Lung (tissue), 17 donors: ENCODE measurements at places on chromosomes 7 and 10. TPM values are rescaled to one million over a fixed set of nuclear protein-coding genes. Genes with fewer than 3 reads are reported as not detected.

DNA sequence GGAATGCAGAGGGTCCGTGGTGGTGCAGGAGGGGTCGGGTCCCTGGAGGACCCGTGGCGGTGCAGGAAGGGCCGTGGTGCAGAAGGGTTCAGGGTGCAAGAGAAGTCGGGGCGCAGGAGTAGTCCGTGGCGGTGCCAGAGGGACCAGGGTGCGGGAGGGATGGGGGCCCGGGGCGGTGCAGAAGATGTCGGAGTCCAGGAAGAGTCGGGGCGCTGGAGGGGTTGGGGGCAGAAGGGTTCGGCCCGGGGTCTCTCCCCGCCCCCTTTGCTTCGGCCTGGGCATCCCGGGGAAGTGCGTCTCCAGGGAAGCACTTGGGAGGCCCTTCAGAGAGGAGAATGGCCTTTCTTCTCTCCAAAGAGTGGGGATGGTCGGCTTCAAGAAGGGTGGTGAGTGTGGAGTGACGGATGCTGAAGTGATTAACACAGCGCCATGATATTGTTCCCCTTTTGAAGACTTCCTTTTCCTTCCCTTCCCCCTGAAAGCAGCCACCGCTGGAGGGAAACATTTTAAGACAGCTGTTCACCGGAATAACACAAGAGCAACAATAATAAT is 997 bp downstream of the WDR37 start:
- peak overlapping the region; percentile 97 for H3K27ac ChIP-seq
- peak overlapping the region; percentile 100 for H3K4me3 ChIP-seq
- peaks cover 7% of the 10 kb centered on the region for H3K4me1 ChIP-seq
- H3K27me3 ChIP-seq = no peaks in the 10 kb centered on the region
- peak; percentile 28 for DNase-seq

DNA sequence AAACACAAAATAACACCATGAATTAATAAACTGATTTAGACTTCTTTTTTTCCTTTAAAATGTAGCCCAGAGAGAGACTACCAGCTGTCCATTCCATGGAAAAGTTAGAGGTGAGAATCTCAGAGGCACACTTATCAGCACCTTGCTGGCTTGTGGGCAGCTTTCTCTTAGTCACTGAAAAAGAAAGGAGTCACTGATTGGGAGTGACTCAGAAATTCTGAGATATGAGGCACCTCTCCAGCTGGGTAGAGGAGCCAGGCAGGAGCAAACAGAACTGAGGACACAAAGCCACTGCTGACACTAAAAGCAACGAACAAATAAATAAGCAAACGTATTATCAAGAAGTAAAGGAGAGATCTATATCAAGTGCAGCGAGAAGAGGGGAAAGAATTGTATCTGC is 310.6 kb downstream of the PARD3 start:
- no peaks in the 10 kb centered on the region for H3K27me3 ChIP-seq
- no peak for DNase-seq
- no peaks in the 10 kb centered on the region for H3K36me3 ChIP-seq

Gene PNLIP
- total RNA-seq = 2.9 TPM

Gene EFCAB10
- total RNA-seq = 23.2 TPM

DNA sequence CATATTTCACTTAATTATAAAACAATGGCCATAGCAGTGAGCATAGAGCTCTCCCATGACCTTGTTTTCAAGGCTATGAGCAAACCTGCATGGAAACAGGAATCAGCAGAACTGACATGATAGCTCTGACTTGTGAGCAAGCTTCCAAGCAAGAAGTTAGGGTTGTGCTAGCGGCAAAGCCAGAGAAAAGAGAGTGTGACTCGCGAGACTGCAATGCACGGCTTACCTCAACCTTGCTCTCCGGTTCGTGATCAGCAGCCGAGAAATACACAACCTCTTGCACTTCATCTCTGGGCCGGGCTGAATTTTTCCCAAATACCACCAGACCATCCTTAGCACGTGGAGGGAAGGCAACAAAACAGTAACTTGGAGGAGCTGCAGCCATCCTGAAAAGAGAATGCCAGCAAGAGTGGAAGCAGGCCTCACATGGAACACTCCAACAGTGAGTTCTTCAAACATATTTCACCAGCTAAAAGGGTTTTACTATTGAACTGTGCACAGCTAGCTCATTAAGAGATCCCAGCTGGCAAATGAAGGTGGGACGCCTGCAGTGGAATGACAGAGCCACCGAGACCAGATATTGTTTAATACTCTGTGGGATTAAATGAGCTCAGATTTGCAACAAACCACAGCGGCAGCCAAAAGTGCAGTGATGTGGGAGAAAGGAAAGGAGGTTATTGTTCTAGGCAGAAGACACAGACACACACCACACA is 20.8 kb downstream of the SCRN1 start:
- no peak overlapping the region for H3K4me3 ChIP-seq
- DNase-seq = no peak
- H3K27ac ChIP-seq = no peak overlapping the region
- H3K36me3 ChIP-seq = peaks cover 7% of the 10 kb centered on the region
- H3K27me3 ChIP-seq = no peaks in the 10 kb centered on the region

DNA sequence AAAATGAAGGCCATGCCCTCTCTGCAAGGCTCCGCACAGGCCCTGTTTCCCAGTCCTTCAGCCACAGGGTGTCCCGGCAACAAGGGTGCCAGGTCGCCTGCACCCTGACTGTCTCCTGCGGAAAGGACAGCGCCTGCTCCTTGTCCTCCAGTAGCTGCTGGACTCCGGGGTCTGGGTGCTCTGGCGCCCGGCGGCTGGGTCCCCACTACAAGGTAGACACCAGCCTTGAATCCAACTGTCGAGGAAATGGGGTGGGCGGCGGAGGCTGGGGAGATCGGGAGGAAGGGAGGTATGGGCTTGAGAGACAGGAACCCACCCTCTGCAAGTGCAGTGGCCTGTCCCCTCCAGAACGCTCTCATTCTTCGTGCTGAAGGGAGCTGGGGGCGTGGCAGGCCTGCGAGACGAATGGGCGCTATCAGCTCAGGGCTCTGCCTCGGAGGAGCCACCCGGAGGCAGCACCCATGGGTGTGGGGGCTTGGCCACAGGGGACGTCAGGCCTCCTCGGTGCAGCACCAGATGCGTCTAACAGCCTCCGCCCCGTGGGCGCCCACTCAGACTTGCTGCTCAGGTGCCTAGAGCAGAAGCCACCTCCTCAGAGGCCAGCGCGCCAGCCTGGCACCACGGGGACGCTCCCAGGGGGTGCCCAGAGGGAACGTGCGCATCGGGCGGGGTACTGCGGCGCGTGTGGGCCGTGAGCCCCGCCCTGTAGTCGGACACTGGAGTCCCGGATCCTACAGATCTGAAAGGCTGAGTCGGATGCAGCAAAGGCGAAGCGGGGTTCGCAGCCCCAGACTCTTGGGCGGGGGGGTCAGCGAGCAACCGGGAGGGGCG is 15.6 kb downstream of the ADAM8 start:
- H3K36me3 ChIP-seq = no peaks in the 10 kb centered on the region
- peak overlapping the region; percentile 58 for H3K4me3 ChIP-seq
- peaks cover 2% of the 10 kb centered on the region for H3K4me1 ChIP-seq
- no peaks in the 10 kb centered on the region for H3K27me3 ChIP-seq
- DNase-seq = peak; percentile 56

Gene NUDCD3
- 78.0 TPM for total RNA-seq

- H3K4me1 ChIP-seq = no peaks in the 10 kb centered on the region
- H3K27ac ChIP-seq = peak overlapping the region; percentile 37
- H3K36me3 ChIP-seq = no peaks in the 10 kb centered on the region
- no peak overlapping the region for H3K4me3 ChIP-seq
These were observed 16.6 kb upstream of the CAMK1D start for GRCh38 chr10:12332572-12333379.

- H3K4me3 ChIP-seq = no peak overlapping the region
- H3K36me3 ChIP-seq = no peaks in the 10 kb centered on the region
- H3K27me3 ChIP-seq = no peaks in the 10 kb centered on the region
- DNase-seq = peak; percentile 71
- H3K27ac ChIP-seq = no peak overlapping the region
- no peaks in the 10 kb centered on the region for H3K4me1 ChIP-seq
These were observed 363.9 kb downstream of the MALRD1 start for GRCh38 chr10:19412531-19412930.

- DNase-seq = no peak
- no peaks in the 10 kb centered on the region for H3K4me1 ChIP-seq
- H3K4me3 ChIP-seq = no peak overlapping the region
- H3K36me3 ChIP-seq = no peaks in the 10 kb centered on the region
These were observed 161.3 kb upstream of the SHH start for GRCh38 chr7:155973451-155973997.

- no peaks in the 10 kb centered on the region for H3K36me3 ChIP-seq
- H3K27me3 ChIP-seq = no peaks in the 10 kb centered on the region
- H3K4me3 ChIP-seq = no peak overlapping the region
- H3K4me1 ChIP-seq = peaks cover 5% of the 10 kb centered on the region
These were observed 621 bp upstream of the FAM13C start for GRCh38 chr10:59362959-59363381.

Gene SLC18A2
- total RNA-seq = 0.71 TPM

DNA sequence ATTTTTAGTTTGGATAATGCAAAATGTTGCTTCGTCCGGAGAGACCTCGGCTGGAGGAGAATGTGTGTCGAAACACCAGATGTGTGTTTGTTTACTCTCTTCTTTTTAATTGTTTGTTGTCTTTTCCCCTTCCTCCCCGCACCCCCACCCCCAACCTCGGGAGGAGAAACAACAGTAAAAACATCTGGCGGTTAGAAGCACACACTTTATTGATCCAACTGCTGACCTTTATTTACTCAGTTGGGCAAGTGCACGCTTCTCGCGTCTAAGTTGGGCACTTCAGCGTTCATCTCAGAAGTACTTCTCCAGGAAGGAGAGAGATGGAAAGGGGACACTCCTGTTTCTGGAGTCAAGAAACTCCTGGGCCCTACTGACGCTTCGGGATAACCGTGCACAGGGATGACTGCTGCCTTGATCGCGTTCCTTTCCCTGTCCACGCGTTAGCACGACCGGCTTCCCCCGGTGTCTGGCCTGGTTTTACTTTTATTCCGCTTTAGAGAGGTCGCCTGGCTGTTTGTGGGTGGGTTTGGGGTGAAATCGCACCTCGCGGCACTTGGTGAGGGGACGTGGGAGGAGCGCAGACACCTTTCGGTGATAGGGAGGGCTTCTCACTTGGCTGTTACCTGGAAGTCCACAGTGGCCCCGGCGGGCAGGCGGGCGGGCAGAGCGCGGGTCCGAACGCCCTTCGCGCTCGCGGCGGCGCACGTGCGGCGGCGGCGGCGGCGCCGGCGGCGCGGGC is 168.3 kb upstream of the PPP1R3A start:
- peak; percentile 70 for DNase-seq
- peak overlapping the region; percentile 88 for H3K27ac ChIP-seq
- no peaks in the 10 kb centered on the region for H3K36me3 ChIP-seq
- H3K27me3 ChIP-seq = no peaks in the 10 kb centered on the region

GRCh38 chr10:5442990-5443370 is 30.6 kb downstream of the NET1 start:
- H3K36me3 ChIP-seq = no peaks in the 10 kb centered on the region
- H3K27ac ChIP-seq = no peak overlapping the region
- no peak overlapping the region for H3K4me3 ChIP-seq
- H3K4me1 ChIP-seq = peaks cover 9% of the 10 kb centered on the region

DNA sequence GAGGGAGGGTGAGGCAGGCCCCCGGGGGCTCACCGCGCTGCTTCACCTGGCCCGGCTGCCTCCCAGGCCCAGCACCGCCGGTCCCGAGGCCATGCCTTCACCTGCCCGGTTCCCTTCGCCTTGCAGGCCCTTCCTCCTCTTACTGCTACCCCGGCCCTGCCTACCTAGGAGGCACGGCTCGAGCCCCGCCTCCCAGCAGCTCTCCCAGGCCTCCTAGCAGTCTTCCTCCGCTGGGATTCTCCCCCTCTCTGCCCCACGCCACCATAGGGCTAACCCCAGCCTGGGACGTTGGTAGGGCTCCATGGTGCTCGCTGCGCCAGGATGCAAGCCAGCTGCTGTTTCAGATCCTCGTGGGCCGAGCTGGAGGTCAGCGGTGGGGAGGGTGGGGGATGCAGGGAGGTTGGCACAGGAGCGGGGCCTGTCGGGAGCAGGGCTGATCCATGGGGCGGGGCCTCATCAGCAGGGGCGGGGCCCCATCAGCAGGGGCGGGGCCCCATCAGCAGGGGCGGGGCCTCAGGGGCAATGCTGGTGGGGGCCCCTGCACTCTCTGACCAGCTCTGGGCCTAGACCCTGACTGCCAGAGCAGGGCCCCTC is 63.3 kb downstream of the RASGEF1A start:
- peaks cover 3% of the 10 kb centered on the region for H3K4me1 ChIP-seq
- no peak overlapping the region for H3K27ac ChIP-seq
- H3K36me3 ChIP-seq = no peaks in the 10 kb centered on the region
- peak; percentile 23 for DNase-seq

GRCh38 chr7:22430457-22430856 is 69.5 kb downstream of the STEAP1B start:
- no peaks in the 10 kb centered on the region for H3K27me3 ChIP-seq
- H3K36me3 ChIP-seq = no peaks in the 10 kb centered on the region
- no peaks in the 10 kb centered on the region for H3K4me1 ChIP-seq
- H3K27ac ChIP-seq = no peak overlapping the region

Gene LIPJ
- not detected for total RNA-seq

DNA sequence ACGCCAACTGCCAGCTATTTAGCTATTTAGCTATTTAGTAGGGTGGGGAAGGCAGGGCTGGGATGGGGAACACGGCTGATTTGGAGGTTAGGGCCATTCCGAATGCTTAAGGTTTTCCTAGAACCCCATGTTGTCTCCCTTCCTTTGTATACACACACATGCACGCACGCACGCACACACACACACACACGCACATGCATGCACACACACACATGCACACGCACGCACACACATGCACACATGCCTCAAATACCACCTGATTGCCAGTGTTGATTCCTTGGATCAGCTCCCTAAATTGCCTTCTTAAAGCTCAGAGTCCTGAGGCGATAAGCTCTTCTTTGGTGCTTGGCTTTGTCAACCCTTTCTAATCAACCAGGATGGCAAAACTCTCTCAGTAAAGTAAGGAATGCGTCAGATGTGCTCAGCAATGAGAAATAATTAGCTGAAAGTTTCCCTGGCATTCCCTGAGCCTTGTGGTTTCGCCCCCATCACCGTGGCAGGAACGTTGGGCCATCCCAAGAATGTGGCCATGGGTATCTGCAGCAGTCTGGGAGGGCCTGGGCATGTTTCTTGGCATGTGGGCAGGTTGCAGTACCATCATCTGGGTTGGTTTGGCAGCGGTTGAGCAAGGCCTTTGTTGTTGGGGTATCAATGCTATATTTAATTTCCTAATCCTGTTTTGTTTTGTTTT is 305.6 kb downstream of the LRMDA start:
- H3K4me3 ChIP-seq = no peak overlapping the region
- no peaks in the 10 kb centered on the region for H3K4me1 ChIP-seq
- H3K36me3 ChIP-seq = no peaks in the 10 kb centered on the region
- DNase-seq = no peak
- no peak overlapping the region for H3K27ac ChIP-seq
- H3K27me3 ChIP-seq = no peaks in the 10 kb centered on the region

Gene CYP2C9
- total RNA-seq = 3.9 TPM

- DNase-seq = no peak
- no peak overlapping the region for H3K4me3 ChIP-seq
- H3K4me1 ChIP-seq = no peaks in the 10 kb centered on the region
- H3K27me3 ChIP-seq = no peaks in the 10 kb centered on the region
These were observed 354.8 kb downstream of the CXCL12 start for GRCh38 chr10:44030132-44030531.

Gene TMEM139
- 12.2 TPM for total RNA-seq

Gene CTAGE15
- total RNA-seq = 5.9 TPM

Gene TAS2R3
- 13.0 TPM for total RNA-seq
